ENCODE measurements at places on chromosomes 7 and 10.

- peak; percentile 55 for DNase-seq
These were observed 47.1 kb upstream of the HYAL4 start for GRCh38 chr7:123797673-123798531.

DNA sequence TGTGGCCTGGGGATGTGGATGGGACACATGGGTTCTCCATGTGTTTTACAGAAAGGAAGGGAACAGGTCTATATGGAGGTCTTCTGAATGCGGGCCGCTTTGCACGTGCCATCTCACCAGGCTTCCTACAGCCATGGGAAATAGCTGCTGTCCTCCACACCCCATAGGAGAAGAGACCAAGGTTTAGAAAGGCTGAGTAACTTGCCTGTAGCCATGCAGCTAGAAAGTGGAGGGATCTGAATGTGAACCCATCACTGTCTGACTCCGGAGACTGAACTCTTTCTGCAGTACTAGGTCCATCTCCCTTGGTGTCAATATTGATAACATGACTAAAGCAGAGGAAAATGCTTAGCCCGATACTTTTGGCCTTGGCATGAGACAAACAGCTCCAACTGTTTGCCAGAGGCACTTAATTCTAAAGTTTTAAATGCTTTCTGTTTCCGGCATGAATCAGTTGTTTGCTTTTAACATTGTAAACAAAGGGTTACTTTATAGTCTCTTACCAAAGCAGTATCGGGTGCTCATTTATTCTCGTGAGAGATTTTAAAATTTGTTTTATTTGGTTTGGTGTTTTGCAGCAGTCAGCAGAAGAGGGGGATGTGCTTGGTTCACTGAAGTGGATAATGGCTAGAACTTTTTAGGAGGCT, 64.8 kb upstream of the LOXL4 start:
- DNase-seq: no peak

DNA sequence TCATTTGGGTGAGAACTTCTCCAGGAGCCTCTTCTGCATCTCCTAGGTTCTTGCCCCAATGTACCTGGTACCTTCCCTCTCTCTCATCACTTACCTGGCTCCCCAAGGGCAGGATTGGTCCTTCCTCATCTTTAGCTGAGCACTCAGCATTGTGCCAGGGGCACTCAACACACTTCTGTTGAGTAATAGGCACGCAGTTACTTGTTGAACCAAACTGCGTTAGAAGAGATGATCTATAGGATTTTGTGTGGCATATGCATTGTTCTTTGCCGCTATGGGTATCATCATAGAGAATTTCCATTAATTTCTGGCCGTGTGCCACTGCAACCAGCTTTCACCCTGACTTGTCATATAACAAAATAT, 16.4 kb downstream of the TBXAS1 start:
- DNase-seq: no peak

GRCh38 chr10:43665054-43665453, 16.4 kb upstream of the ZNF32 start:
- no peak for DNase-seq

DNA sequence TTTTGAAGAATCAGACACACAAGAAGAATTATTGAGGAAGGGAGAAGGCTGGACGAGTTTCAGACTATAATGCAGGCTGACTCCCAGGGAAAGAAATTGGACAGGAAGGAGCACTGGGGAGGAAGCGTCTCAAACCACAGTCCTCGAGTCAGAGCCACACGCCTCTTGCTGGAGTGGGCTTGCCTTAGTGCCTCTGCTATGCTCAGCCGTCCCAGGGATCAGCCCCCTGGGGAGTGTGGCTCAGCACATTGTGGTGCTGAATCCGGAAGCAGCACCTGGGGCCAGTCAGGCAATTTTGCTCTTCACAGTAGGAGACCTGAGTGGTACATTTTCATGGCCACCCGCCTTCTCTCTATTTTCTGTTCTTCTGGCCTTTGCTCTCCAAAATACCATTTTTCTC, 67.4 kb upstream of the SLC35G1 start:
- DNase-seq: peak; percentile 16

GRCh38 chr7:2476298-2476697, at the start of gene GRIFIN:
GRIFIN (minus strand) TSS chr7:2476398; CDS start chr7:2476383, 15 bp downstream.
- no peak for DNase-seq

DNA sequence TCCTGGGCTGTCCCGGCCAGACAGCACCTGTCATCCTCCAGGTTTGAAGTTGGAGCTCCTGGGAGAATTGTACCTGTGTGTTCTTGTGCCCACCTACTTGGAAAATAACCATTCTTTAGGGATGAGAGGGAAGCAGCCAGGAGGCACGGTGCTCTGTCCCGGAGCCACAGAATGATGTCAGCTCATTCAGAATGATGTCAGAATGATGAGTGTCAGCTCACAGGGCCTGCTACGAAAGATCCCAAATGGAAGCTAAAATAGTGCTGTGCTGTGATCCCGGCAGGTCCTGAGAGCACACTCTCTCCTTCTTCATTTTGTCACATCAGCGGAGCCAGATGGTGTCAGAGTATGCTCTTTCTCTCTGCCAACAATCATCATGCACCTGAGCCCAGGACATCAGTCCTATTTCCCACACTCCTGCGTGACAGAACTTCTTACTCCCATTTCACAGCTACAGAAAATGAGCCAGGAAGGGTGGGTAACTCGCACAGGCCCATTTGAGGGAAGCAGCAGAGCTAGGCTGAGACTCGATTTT, 8.3 kb downstream of the ABCA13 start:
- no peak for DNase-seq

GRCh38 chr10:98485959-98486358, 39.2 kb upstream of the HPS1 start:
- DNase-seq: peak; percentile 50

DNA sequence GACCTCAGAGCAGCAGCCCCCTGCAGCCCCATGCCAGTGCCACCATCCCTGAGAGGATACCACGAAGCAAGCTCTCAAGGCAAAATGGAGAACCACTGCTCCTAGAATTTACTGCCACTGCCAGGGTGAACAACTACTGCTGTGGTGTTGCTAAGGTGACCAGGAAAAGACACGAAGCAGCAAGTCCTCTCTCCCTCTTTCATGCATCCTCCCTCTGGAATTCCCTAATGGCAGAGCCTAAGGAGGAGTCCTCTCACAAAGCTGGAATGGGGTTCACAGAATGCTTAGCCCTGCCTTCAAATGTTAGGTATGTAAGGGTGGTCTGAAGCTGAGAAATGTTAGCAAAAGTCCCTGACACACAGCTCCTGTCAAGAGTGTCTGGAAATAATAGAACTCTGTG, 35.8 kb upstream of the NPSR1 start:
- DNase-seq: no peak

- peak; percentile 98 for DNase-seq
These were observed 33.2 kb downstream of the WBP1L start for GRCh38 chr10:102776779-102777456.

GRCh38 chr10:68367121-68367520, 34.4 kb upstream of the PBLD start:
- DNase-seq: no peak

DNA sequence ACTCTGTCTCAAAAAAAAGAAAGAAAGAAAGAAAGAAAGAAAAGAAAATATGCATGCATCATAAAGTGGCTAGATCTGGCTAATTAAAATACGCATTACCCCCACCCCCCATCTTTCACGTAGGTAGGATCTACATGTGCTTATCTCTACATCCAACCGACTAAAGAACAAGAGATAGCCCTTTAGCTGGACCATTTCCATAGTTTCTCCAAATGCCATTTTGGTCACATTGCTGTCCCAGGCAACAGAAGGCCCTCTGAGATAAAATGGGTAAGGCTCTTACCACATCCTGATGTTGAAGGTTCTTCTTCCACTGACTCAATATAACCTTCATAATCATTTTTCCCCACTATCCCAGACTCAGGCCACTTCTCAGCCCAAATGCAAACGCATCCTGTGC, 31.5 kb downstream of the PIK3AP1 start:
- DNase-seq: no peak

DNA sequence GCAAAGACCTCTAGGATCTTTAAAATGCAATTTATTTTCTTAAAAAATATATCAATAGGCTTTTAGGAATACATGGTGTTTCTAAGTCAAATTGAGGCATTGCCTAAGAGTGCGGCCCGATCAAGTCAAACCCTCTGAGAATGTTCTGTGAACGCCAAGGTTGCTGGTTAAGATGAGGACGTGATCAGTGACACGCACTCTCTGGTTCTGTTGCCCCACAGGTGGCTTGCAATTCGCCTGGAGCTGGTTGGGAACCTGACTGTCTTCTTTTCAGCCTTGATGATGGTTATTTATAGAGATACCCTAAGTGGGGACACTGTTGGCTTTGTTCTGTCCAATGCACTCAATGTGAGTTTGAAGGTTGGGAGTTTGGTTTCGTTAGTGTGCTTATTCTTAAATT, 59.3 kb downstream of the ABCC2 start:
- no peak for DNase-seq

GRCh38 chr10:95244152-95244551, 46.7 kb downstream of the PDLIM1 start:
- no peak for DNase-seq

DNA sequence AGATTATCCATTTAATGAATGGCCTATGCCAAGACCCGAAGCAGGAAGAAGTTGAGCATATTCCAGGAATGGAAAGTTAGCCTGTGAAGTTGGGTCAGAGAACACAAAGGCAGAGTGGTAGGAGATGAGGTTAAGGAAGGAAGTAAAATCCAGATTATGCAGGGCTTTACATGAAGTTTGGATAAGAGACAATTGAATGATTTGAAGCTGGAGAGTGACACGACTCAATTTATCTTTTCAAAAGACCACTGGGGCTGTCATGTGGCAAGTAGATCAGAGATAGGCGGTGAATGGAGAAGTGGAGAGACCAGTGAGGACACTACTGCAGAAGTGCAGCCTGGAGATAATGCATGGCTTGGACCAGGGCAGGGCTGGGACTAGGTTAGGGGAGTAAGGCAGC, 7.2 kb upstream of the CNOT4 start:
- DNase-seq: no peak

GRCh38 chr7:135862586-135863340, 114.2 kb upstream of the FAM180A start:
- no peak for DNase-seq

- DNase-seq: no peak
These were observed 19.7 kb downstream of the POLR3A start for GRCh38 chr10:78009662-78010061.

DNA sequence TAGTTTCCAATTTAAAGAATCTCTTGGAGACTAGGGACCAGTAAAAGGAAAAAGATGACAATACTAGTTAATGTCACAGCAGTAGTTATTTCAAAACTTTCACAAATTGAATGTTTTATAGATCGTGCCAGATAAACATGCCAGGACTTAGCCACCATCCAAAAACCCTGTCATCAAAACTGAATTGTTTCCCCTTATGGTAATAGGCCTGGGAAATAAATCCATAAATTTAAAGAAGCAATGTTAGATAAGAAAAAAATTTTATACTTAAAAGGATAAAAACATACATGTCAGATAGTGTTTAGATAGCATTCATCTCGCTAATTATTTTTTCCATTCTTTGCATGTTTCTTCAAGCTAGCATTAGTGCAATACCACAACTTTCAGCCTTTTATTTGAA, 71.2 kb downstream of the SUGCT start:
- no peak for DNase-seq

DNA sequence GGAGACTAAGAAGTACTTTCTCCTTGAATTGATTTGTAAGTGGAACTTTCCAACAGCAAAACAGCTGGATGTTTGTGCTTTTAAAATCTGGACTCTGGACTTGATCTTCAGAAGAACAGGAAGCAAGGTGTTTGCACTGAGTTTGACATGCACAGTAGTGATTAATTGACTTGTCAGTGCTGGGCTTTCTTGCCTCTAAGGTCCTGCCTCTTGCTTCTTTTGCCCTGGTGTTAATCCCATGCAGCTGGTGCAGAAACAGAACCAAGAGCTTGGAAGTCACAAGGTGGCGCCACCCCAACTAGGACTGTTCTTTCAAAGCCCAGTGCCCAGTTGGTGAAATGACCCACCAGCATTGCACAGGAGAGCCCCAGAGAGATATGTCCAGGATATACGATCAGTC, 66.8 kb upstream of the SEPHS1 start:
- DNase-seq: peak; percentile 27

DNA sequence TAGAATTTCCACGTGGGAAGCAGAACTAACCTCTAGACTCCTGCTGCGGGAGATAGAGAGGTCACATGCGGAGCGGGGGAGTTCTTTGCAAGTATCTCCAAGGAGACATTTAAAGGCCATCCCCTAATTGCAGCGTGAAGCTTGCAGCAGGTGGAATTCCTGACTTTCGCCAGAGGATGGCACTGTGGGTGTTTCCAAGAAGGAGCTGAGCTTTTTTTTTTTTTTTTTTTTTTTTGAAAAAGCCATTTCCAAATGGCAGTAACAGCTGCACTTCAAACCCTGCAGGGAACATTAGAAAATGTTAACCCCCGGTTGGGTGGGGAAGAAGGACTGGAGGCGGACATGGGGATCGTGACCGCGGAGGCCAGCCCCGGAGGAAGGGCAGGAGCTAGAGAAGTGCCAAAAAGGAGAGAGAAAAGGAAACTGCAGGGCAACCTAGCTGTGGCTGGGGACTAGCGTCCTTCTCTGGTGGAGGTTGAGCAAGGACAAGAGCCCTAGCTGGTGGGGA, 487.7 kb downstream of the TYW1 start:
- peak; percentile 41 for DNase-seq

GRCh38 chr7:136953386-136953785, 84.9 kb downstream of the CHRM2 start:
- peak; percentile 84 for DNase-seq

DNA sequence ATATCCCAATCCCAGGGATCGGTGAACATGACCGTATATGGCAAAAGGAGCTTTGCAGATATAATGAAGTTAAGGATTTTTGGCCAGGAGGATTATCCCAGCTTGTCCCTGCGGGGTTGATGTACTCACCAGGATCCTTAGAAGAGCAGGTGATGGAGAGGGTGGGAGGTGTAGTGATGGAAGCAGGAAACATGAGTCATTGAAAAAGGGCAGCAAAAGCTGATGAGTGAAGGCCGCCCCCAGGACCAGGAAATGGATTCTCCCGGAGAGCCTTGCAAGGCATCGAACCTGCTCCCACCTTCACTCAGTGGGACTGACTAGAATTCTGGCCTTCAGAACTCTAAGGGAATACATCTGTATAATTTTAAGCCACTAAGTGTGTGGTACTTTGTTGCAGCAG, 5.2 kb upstream of the NUPR2 start:
- DNase-seq: no peak

All from EL (cell line).